ENCODE measurements at places on chromosomes 12 and 14.

- no peak for DNase-seq
These were observed 885.7 kb downstream of the DIO2 start for GRCh38 chr14:79325557-79325956.

- no peak for DNase-seq
These were observed 437.9 kb downstream of the AACS start for GRCh38 chr12:125503128-125503527.

GRCh38 chr12:132085291-132085635 is 58.9 kb downstream of the DDX51 start:
- no peak for DNase-seq

GRCh38 chr12:214003-214741 is at the start of gene SLC6A12:
TSS of gene SLC6A12 (minus strand) at chr12:214157. CDS start at chr12:209986, 4,171 bp downstream.
- DNase-seq = no peak

DNA sequence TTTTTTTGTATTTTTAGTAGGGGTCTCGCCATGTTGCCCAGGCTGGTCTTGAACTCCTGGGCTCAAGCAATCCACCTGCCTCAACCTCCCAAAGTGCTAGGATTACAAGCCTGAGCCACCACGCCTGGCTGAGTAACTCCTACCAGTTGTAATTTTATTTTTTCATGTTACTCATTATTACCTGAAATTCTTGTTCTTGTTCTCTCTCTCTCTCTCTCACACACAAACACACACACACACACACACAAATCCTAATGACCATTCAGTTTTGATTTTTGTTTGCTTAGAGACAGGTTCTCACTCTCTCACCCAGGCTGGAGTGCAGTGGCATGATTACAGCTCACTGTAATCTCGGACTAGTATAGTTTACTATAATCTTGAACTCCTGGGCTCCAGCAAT is 30.2 kb downstream of the DNAL1 start:
- no peak for DNase-seq

DNA sequence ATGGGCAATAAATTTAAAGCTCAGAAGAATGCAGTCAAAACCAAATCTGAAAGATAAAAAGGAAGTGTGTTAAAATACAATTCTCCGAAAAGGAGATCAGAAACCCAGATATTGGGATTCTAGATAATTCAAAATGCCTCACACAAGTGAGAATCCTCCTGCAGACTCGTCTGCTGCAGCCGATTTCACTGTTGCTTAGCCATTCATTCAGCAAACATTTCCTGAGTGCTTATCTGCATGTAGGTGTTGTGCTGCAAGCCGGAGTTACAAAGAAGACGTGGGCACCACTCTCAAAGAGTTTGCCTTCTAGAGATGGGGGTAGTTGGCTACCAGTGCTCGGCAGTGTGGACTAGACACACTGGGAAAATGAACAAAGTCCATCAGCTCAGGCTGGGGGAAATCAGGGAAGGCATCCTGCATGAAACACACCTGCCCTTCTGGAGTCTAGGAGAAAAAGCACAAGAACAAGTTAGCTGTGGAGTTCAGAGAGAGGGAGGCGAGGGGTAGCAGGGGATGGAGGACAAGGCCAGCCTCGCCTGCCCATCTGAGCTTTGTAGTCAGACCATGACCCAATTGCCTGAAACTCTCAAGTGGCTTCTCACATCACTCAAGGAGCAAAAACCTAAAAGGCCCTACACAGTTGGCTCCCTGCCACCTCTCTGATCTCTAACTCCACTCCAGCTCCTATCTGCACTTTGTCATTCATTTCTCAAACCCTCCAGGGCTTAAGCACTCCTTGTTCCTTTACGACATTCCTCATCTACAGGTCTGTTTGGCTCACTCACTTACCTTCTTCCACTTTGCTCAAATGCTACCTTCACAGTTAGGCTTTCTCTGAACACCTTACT is 310.0 kb upstream of the DDHD1 start:
- no peak for DNase-seq

GRCh38 chr12:96774496-96775256 is 132.4 kb upstream of the NEDD1 start:
- DNase-seq = peak; percentile 73

DNA sequence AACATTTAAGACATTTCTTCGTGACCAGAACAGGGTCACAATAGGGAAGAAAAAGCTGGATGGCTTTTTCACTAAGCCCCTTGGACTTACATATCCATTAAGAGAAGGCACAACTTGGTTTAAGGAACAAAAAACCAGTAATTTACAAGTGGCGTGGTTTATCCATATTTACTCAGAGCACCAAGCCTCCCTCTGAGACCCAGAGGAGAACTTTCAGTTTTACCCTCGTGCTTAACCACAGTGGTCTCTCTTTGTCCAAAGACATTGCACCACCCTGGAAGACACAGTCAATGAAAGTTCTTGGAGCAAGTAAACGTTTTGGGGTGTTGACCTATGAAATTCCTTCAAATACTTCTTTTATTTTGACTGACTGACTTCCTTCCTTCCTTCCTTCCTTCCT is 52.5 kb downstream of the SSPN start:
- DNase-seq = no peak

GRCh38 chr12:120470150-120470784 is 719 bp upstream of the SRSF9 start:
- DNase-seq = no peak

- peak; percentile 57 for DNase-seq
These were observed 328.3 kb downstream of the APAF1 start for GRCh38 chr12:98973395-98973794.

GRCh38 chr14:79766511-79766910 is 444.8 kb downstream of the DIO2 start:
- no peak for DNase-seq

DNA sequence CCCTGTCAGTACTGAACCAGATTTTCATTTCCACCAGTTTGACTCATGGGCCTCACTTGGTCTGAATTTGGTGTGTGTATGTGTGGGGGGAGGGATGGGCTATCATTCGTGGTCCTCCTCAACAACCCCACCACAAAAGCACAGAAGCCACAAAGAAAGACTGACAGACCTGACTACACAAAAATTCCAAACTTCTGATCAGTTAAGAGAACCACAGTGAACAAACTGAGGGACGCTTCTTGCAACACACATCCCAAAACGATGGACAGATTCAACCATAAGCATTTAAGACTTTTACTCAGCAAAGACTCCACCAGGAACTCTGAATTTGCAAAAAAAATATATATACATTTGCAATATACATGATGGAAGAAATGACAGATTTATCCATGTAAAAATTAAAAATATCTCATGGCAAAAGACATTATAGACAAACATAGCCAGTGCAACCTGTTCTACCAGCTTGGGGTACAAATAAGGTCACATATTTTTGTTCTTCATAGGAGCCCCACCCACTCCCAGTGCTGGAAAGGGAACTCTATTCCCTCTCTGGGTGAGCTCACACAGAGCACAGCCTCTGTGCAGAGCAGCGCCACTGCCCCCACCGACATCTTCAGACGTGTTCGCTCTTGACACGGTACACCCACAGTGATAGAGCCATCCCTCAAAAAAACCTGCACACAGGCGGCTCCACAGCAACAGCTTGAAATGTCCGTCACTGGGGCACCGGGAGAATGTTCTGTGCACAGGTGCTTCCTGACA is 49.7 kb downstream of the JAG2 start:
- DNase-seq = no peak

- DNase-seq = no peak
These were observed 42.9 kb upstream of the BICD1 start for GRCh38 chr12:32063796-32064195.

- peak; percentile 54 for DNase-seq
These were observed 115.2 kb upstream of the RAP1B start for GRCh38 chr12:68495336-68496070.

GRCh38 chr12:118465706-118466105 is 89.4 kb downstream of the SUDS3 start:
- DNase-seq = no peak

DNA sequence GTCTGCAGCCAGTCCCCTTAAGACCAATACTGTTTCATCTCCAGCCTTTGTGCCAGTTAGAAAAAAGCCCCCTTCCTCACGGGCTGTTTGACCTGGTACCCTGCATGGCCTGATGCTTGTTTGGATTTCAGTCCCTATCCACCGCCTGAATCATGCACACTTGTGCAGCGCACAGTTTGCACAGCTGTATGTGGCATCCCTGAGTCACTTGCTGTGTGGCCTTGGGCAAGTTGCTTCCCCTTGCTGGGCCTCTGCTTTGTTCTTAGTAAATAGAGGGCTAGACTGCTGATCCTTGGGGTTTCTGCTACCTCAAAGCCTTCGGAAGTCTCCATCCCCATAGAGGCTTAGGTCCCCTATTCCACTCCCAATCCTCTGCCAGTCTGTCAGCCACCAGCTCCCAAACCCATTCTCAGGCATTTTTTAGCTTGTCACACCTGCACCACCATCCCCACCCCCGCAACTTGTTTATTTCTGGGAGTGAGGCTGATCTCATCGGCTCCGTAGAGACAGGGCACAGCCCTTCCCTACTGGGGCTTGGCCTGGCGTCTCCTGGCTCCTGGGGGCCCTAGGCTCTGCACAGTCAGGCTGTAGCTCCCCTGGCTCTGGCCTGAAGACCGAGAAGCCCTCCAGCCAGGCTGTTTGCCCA is 8.8 kb downstream of the KRT80 start:
- no peak for DNase-seq

DNA sequence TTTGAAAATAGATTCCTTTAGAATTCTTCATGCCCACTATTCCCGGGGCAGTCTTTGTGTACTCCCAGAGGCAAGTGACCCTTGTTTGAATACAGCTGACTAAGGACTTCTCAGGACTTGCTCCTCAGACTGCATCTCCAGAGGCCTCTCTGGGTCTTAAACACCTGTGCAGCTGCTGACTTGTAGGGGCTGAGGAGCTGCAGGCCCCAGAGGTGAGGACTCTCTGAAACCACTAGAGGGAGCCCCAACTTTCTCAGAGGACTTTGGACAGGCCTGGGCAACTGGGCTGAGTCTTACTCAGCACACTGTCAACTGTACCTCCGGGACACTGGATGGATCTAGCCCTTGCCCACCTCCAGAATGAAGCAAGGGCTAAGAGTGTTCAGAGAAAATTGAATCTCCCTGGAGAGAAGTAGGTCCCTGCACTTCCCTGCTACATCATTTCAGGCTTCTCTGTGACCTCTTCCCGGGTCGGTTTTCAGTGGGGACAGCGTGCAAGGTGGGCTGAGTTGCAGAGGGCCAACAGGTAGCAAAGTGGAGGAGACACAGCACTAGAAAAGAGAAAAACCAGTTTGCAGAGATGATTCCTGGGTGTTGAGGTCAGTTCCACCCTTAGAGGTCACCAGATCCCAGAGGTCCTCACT is 164.6 kb downstream of the TMEM117 start:
- DNase-seq = peak; percentile 25

DNA sequence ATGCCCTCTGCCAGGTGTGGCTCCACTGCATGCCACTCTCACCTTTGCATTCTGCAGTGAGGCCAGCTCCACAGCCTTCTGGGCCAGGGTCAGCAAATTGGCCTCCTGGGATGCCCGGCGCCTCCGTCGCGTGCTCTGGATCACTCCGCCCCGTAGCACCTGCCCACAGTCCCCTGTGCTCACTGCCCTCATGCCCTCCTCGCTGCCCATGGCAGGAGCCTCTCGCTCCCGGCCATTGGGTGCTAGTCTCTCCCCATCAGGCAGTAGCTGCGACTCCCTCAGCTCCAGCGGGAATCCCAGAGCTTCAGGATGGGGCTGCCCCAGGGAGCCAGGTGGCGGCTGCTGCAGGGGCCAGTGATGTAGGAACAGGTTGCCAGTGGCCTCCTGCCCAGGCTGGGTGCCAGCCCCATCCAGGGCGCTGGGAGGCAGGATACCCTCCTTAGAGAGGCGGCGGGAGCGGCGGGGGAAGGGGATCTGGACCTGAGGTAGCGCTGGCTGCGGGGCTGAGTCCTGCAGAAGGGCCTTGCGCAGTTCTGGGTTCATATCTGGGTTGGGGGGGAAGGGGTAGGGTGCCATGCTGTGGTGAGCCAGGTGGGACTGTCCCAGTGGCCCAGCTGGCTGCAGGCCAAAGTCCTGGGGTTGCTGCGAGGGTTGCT is 24.5 kb upstream of the PNMA1 start:
- no peak for DNase-seq

GRCh38 chr12:6285532-6286306 is 24.8 kb upstream of the PLEKHG6 start:
- DNase-seq = no peak

DNA sequence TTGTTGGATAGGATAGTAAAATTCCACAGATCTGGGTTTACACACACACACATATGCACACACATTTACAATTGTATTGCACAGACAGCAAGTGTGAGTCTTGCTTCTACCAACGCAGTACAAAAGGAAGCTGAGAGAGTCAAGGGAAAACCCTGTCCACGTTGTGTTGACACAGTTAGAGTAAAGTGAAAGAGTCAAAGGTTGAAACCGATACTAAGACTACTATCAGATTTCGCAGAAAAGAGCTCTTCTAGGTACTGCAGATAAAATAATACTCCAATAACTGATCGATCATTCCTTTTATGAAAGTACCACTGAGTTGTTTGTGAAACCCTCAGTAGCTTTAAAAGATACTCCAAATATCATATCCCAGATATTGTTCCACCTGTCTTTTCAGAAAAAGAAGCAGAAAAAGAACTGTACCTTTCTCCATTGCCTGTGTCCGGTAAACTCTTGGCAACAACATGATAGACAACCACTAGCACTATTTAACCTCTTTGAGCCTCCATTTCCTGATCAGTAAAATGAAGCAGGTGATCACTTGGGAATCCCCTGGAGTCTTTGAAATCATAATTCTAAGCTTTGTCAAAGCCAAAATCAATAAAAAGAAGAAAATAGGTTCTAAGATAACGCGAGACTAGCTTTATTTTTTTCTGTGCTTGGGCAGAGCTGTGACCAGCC is 224.6 kb upstream of the FOXN3 start:
- no peak for DNase-seq

DNA sequence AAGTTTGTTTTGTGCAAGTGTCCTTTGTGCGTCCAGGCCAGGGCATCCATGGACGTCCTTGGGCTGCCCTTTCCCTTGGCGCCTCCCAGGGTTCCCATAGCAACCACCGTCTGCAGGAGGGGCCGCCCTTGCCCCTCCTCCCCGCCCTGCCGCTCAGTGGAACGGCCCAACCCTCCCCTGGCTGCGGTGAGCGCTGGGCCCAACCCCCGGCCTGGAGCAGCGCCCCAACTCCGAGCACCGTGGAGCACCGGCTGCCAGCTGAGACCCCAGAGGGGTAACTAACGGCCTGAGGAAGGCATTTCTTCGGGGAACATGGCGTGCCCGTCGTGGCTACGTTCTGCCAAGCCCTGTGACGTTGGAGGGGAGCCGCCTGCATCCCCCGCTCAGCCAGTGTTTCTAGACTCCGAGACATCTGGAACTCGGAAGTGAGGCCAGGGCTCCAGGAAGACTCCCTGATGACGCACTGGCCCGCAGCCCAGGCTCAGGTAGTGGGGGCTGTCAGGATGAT is 5.3 kb upstream of the ACACB start:
- DNase-seq = peak; percentile 80
